ENCODE measurements at places on chromosomes 7 and 10. TPM values are rescaled to one million over a fixed set of nuclear protein-coding genes. Genes with fewer than 3 reads are reported as not detected.

The NHLRC2 gene
- 9.2 TPM for total RNA-seq

The LIPJ gene
- total RNA-seq: not detected

The ADAM12 gene
- total RNA-seq: 7.2 TPM

The CCDC3 gene
- total RNA-seq: 12.2 TPM

The PAX2 gene
- total RNA-seq: not detected

Measured in cardiac atrium fibroblast (primary cell).